Colonic mucosa (tissue), 4 donors: ENCODE measurements at places on chromosomes 2 and 18.

DNA sequence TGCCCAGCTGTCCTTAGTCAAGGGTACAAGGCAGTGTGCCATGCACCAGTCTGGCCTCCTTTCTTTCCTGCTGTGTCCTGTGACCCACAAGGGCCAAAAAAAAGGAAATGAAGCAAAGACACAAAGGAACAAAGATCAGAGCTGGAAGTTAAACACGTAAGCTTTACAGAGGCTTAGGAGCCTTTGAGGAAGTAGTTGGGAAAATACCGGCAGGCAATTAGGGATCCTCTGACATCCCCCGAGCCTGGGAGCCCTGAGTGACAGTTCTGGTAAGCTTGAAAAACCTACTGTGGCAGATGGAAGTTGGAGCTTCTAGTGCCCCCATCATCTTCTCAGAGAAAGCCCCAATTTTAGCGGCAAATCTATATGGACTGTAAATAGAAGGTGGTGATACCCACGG is 78.5 kb downstream of the SPRED2 start:
- DNase-seq = peak; percentile 55

DNA sequence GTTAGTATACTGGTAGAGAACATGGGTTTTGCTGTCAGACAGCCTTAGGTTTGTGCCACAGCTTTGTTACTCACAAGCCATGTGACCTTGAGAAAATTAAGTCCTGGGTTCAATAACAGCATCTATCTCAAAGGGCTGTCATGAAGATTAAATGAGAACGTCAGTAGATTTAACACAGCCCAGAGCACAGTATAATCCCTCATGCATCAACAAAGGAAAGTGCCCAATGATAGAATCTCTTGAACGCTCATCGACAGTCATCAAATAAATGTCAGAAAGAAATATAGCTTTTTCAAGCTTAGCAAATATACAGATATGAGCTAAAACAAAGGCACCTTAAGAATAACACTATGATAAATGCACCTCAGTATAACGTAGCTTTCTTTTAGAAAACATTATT is 22.3 kb downstream of the CUL3 start:
- DNase-seq = no peak

DNA sequence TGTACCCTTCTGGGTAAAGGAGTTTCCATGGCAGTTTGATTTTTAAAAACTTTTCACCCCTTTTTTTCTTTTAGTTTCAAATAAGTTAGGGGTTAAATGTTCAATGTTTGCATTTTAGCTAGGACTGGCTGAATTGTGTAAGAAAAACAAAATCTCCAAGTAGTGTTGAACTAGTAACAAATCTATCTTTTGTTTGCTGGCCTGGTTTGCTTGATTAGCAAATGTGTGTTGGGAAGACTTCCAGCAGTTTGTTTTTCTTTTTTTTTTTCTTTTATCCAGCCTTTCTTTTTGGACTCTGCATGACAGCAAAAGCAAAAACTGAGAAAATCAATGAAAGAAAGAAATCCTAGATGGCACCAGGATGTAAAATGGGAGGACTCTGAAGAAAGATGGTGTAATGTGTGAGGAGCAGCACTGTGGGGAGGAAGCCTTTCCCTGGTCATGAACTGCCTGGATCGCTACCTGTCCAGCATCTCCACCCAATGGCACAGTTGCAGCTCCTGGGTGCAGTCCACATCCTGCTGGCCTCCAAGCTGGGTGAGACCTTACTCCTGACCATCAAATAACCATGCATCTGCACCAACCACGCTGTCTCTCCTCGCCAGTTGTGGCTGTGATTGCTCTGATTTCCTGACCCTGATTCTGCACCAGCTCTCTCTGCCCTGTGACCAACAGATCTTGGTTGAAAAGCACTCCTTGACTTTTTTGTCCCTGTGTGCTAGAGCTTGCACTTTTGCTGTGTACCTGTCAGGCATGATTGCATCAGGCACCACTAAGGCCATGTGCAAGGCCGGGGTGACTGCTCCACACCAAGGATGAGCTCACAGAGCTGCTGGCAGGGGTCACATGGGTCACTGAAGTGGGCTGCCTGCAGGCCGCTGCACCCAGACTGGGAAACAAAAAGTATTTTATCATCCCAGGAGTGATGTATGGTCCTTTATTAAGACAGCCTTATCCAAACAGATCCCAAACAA is 71.2 kb upstream of the ZNF236 start:
- DNase-seq = no peak

DNA sequence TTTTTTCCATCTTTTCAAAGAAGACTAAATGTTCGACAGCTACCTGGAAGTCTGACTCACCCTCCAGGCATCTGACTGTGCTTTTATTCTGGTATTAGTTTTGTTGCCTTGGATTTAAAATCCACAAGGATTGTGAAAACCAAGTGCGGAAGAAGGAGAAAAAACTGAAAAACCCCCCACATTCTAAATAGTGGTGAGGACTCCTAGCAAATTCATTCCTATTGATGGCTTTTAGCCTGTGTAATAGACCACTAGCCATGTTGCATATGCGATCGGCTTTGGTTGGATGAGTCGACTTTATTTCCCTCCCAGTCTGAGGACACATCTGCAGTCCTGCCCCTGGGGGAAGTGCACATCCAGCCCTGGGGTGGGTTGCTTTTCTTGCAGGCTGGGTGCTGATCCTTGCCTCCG is 16.9 kb downstream of the LDLRAD4 start:
- no peak for DNase-seq

GRCh38 chr2:239804161-239805042 is 220.7 kb downstream of the NDUFA10 start:
- no peak for DNase-seq

DNA sequence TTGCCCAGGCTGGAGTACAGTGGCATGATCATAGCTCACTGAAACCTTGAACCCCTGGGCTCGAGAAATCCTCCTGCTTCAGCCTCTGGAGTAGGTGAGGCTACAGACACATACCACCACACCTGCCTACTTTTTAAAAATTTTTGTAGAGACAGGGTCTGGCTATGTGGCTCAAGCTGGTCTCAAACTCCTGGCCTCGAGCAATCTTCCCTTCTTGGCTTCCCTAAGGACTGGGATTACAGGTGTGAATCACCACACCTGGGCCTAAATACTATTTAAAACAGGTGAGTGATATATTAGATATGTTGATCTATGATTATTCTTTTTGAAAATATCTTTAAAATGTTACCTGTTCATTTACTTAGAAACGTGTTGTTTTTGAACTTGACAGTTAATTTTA is 57.2 kb downstream of the MOGAT1 start:
- no peak for DNase-seq

- DNase-seq = no peak
Observed at GRCh38 chr2:131115752-131116151, 10.6 kb downstream of the PLEKHB2 start.

GRCh38 chr2:233928594-233929351 is 11.6 kb downstream of the TRPM8 start:
- DNase-seq = peak; percentile 32

DNA sequence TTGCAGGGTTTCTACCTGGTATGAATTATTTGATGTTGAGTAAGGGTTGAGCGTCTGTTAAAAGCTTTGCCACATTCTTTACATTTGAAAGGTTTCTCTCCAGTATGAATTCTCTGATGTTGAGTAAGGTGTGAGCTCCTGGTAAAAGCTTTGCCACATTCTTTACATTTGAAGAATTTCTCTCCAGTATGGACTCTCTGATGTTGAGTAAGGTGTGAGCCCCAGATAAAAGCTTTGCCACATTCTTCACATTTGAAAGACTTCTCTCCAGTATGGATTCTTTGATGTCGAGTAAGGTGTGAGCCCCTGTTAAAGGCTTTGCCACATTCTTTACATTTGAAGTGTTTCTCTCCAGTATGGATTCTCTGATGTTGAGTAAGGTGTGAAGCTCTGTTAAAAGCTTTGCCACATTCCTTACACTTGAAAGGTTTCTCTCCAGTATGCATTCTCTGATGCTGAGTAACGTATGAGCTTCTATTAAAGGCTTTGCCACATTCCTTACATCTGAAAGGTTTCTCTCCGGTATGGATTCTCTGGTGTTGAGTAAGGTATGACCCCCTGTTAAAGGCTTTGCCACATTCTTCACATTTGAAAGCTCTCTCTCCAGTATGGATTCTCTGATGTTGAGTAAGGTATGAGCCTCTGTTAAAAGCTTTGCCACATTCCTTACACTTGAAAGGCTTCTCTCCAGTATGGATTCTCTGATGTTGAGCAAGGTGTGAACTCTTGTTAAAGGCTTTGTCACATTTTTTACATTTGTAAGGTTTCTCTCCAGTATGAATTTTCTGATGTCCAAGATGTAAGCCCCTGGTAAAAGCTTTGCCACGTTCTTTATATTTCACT is 27.1 kb downstream of the ZNF519 start:
- no peak for DNase-seq

- DNase-seq = no peak
Observed at GRCh38 chr18:49638891-49639557, 77.2 kb downstream of the LIPG start.

GRCh38 chr2:236164201-236164924 is 3.8 kb downstream of the GBX2 start:
- DNase-seq = no peak

DNA sequence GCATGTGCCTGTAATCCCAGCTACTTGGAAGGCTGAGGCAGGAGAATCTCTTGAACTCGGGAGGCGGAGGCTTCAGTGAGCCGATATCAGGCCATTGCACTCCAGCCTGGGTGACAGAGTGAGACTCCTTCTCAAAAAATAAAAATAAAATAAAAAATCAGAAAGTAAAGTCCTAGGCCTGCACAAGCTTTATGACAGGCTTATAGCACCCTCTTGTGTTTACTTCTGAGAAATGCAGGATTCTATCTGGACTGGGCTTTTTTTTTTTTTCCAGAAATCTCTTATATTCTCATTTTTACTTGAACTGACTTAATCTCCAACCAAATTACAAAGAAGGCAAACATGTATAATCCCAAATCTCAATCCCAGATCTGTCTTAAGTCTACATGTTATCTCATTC is 26.1 kb upstream of the REG3G start:
- DNase-seq = no peak

- DNase-seq = peak; percentile 40
Observed at GRCh38 chr2:146927080-146927711, 917.6 kb upstream of the ACVR2A start.

- DNase-seq = no peak
Observed at GRCh38 chr2:82230406-82230805, 1925.9 kb upstream of the LRRTM1 start.

- DNase-seq = peak; percentile 75
Observed at GRCh38 chr2:65416945-65417344, 15.5 kb downstream of the SPRED2 start.
